DND-41 (cell line): ENCODE measurements at places on chromosomes 7 and 10.

DNA sequence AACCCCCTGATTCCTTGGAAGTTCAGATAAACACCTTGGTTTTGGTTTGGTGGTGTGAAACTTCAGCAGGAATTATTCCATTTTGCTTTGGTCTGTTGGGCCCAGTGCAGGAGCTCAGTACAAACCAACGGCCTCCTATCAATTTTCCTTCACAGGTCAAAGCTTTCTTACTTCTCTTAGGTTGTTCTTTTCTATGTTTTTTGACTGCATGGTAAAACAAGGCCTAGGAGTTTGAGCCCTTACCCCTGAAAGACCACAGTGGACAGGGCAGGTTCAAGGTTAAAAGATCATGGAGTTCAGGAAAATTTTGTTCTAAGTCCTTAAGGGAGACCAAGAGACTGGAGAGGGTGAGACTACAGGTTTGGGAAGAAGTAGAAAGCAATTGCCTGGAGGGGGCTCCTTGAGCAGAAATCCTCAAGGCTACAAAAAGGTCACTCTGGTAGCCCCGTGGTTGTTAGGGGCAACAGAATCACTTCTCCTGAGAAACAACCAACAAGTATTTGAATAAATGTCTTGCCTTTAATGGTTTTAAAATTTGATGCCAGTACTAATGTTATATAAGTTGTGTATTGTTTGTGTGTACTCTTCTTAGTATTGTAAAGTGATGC lies 40.9 kb upstream of the FHIP2A start:
- DNase-seq = no peak

GRCh38 chr10:77922055-77922454 lies 4.5 kb downstream of the DLG5 start:
- no peak for DNase-seq

GRCh38 chr7:145036604-145037405 lies 201.0 kb upstream of the TPK1 start:
- DNase-seq = peak; percentile 43

- no peak for DNase-seq
These were observed 364.7 kb upstream of the NFE2L3 start for GRCh38 chr7:25787336-25787735.

DNA sequence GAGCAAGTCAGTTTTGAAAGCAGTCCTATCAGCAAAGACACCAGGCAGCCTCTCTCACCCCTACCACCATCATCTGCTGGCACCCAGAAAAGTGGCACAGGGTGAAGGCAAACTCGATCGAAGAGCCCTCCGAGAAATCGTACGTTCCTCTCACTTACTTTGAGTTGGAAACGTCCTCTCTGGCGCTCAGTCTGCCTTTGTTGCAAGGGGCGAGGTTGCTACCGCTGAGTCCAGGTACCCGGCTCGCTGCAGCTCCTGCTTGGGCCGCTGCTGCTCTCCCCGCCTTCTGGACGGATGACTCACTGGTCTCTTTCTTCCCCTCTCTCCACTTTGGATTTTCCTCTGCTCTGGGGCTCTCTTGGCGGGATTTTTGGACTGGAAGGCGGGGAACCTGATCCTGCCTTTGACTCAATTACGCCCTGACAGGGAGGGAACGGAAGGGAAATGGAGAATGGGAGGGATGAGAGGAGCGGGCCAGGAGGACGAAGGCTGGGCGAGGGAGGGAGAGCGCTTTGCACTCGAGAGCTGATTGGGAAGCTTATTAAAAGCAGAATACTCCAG lies at the start of gene PTN:
Gene PTN (minus strand): TSS at position 453 of the 561 bp plus-strand sequence. CDS start 88,760 bp downstream, outside the sequence.
- DNase-seq = no peak

- DNase-seq = no peak
These were observed 15.4 kb downstream of the SEMA3E start for GRCh38 chr7:83633516-83633915.

DNA sequence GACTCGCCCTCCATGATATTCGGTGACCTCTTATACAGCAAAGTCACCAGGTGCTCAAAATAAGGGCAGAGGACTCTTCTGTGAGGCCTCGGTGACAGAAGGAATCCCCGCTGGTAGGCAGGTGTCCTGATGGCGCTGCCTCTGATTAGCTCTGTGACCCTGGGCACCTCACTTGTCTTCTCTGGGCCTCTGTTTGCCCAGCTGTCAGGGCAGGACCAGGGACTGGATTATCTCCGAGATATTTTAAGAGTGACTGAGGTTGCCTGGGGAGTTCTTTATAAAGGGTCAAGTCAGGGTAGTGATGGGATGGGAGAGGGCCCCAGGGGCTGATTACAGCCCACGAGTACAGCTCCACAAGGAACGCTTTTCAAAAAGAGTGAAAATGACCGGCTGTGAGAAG lies 70.9 kb upstream of the SAMD8 start:
- DNase-seq = no peak
